Ureter (tissue), 1 donor: ENCODE measurements at places on chromosomes 12 and 14. TPM values are rescaled to one million over a fixed set of nuclear protein-coding genes. Genes with fewer than 3 reads are reported as not detected.

ISCU gene
- 131 TPM for total RNA-seq

TRHDE gene
- 12.1 TPM for total RNA-seq

ITPR2 gene
- 35.2 TPM for total RNA-seq

PPM1H gene
- total RNA-seq: 16.2 TPM

- peak; percentile 94 for DNase-seq
Observed at GRCh38 chr12:120904197-120904773, at the start of gene SPPL3. TSS of gene SPPL3 (minus strand) at chr12:120904358. CDS start at chr12:120903867, 491 bp downstream.

GRCh38 chr12:113955109-113955970 is 10.8 kb downstream of the RBM19 start:
- no peak for DNase-seq

DNA sequence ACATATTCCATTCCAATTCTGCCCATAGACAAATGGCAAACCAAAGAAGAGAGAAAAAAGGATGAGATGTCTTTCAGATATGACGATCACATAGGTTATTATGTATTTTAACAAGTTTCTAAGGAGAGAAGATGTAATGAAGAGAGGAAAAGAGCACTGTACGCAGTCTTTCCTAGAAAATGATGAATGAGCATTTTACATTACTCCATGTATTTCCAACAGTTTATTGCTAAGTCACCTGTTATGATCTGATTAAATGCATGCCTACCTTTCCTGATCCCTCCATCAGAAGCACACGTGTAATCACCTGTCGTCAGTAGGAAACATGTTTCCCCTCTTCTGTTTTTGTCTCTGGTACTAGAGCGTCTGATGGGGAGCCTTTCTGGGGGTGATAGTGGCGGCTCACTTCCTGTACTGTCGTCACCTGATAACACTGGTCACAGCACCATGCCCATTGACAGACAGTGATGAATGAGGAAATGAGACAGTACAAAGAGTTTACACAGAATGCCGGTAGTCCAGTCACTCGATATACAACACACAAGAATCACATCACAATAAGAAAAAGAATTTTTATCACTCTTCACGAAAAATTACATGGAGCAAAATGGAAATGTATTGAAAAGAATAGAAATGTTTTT is 161.6 kb downstream of the KCNC2 start:
- no peak for DNase-seq

DNA sequence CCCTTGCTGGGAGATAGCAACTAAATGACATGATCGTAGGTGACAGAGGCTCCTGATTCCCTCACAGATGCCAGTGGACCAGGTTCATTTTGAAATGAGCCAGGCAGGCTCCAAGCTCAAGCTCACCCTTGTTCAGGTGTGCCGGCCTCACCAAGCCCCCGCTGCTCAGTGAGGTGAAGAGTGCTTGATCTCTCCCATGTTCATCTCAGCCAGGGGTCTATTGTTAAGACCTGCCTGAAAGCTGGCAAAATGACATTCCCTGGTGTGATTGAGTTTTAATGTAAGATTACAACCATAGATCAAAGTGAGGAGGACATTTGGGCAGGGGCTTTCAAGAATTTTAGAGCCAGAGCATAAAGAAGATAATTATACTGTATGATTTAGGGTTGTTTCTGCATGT is 497.9 kb downstream of the EGLN3 start:
- no peak for DNase-seq

DNA sequence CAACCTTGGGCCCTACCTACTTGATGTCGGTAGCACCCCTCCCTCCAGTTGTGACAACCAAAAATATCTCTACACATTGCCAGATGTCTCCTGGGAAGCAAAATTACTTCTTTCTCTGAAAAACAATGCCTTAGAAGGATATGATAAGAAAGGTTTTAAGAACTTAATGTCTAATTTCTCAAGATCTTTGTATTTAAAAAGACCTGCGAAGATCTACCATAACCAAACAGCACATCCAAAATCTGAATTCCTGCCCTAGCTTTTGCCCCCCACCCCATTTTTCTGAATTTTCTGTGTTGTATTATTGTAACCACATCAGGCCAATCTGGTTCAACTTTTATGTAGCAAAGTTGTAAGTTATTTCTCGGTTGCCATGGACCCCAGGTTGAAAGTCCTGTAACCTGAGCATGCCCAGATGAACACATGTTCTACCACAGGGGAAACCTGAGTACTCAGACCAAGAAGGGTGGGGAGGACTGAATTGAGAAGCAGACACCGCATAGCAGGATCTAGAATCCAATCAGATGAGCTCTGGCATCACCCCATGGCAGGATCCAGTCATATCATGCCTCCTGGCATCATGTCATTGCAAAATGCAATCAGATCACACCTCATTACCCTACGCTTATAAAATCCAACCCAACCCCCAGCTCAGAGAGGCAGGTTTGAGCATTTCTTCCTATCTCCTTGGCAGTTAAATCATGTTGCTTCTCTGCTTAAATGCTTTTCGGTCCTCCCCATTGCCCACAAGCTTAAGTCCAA is 8.7 kb downstream of the TMEM253 start:
- DNase-seq: no peak
